ENCODE measurements at places on chromosomes 11 and 22. TPM values are rescaled to one million over a fixed set of nuclear protein-coding genes. Genes with fewer than 3 reads are reported as not detected.

DNA sequence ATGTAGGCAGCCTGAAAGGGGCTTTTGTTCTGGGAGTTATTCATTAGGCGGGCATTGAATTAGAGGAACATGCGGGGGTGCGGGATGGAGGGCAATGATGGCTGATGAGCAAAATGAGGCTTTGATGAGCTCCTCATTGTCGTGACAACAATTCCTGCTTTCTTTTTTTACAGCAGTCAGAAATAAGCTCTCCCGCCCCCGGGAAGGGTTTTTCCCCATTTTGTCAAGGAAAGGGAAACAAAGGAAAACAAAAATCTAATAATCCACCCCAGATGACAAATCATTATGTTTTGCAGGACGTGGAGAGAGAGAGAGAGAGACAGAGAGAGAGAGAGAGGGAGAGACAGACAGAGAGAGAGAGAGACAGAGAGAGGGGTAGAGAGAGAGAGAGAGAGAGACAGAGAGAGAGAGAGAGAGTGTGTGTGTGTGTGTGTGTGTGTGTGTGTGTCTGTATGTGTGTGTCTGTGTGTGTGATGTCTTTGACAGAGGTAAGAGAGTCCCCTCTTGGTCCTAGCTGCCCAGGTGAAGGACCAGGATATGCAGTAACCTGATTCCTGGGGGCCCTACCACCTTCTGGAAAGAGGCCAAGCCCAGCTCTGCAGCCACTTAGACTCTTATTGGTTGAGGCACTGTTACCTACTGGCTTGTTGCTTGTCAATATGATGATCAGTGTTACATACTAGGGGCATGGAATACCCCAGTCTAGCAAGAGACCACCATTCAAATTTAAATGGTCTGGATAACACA lies 46.7 kb upstream of the PARVA start:
- no peak for DNase-seq

DNA sequence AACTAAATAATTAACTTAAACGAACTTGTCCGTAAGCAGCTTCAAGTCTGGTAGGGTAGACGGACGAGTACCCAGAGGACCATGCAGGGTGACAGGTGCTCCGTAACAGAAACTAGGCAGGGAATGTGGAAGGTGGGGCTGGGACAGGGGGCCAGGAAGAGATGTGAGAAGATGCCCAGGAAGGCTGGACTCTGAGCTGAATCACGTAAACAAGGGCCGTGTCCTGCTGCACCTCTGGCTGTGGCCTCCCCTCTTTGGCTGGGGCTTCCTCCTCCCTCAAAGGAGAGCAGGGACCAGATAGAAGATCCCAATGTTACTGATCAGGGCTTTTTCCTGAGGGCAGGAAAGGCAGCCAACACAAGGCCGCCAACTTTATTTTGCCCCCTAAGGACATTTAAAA lies 47.9 kb downstream of the PACSIN2 start:
- DNase-seq = no peak

- no peak for DNase-seq
Observed at GRCh38 chr11:130112071-130112830, 42.6 kb downstream of the APLP2 start.

DNA sequence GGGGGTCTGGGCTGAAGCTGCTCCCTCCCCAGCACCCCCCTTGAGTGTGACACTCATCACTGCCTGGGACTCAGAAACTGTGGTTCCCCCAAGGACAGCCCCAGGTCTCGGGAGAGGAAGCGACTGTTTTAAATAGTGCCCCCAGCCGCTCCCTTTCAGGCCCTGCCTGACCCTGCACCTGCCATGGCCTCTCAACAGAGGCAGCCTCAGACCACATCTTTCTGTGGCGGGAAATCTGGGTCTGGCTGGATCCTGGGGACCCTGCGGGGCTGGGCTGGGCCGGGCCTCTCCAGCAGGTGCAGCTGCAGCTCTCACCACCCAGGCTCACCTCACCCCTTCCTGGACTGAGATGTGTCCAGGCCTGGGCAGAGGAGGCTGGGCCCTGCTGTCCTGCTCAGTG lies 3.7 kb upstream of the IGLL1 start:
- no peak for DNase-seq

- no peak for DNase-seq
Observed at GRCh38 chr22:40198733-40199132, 21.0 kb downstream of the TNRC6B start.

DNA sequence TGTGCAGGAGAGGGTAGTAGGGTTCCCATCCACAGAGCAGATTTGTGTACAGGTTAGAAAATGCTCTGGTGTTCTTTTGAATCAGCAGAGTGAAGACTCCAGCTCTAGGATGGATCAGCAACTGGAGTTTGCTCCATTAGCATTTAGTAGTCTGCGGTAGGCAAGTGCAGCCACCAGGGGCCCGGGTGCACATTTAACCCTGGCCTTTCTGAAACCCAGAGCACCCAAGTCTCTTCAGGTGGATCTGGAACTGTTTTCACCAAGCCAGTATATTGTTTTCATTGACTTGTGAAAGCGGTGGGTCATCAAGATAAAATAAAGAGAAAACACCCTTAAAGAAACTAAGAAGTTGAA lies 100.8 kb upstream of the CLPB start:
- no peak for DNase-seq

DNA sequence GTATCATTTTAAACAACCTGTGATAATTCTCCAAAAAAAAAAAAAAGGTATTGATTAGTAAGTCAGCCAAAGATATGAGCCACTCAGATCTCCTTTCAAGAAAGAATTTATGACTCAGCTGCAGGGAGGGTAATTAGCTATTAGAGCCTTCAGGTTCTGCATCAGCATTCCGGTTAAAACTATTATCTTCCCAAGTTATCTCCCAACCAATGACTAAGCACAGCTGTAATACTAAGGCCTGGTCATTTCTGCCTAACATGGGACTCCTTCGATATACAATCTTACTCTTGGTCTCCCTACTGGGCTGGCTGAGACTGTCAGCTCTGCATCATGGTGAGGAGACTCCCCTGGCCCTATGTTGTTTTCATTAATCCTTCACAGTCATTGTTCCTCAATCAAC lies 60.4 kb downstream of the SBF2 start:
- peak; percentile 38 for DNase-seq

Gene POU2AF2
- total RNA-seq = not detected

Gene MMP12
- not detected for total RNA-seq

Gene IL10RA
- 0.46 TPM for total RNA-seq

GRCh38 chr11:35237860-35238715 lies 99.1 kb downstream of the CD44 start:
- DNase-seq = no peak

Gene OR51A7
- not detected for total RNA-seq

GRCh38 chr22:38137876-38138687 lies 27.6 kb upstream of the BAIAP2L2 start:
- no peak for DNase-seq

Gene DGAT2
- total RNA-seq = 1.8 TPM

DNA sequence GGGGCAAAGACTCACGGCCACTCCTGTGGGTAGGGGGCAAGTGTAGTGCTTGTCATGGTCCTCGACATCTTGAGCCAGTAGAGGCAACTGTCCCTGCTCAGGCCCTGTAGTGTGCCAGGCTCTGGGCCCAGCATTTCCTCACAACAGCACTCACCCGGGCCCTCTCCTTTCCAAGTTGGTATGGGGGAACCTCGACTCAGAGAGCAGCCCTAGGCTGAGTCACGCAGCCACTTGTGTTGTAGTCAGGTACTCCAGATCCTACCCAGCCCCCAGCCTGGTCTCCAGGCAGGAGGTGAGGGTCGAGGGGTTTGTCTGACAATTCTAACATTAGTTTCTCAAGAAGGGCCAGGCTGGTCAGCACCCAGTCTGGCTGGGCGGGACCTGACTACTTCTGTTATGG lies 4.1 kb downstream of the RELT start:
- no peak for DNase-seq

DNA sequence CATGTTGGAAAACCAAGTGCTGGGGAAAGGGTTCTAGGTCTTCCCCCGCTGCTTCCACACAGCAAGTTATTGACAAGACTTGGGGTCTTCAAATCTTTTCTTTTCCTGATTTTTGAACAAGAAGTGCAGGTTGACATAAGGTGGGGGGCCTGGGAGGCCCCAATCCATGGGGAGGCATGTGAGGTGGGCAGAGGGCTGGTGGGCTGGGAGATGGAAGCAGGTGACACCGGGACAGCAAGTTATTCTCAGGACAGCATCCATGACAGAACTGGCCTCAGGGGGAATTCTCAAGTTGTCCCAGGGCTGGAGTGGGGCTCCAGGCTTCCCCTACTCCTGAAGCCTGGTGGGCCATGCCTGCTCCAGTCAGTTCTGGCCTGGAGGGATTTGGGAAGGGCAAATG lies 5.5 kb downstream of the FGF19 start:
- no peak for DNase-seq

DNA sequence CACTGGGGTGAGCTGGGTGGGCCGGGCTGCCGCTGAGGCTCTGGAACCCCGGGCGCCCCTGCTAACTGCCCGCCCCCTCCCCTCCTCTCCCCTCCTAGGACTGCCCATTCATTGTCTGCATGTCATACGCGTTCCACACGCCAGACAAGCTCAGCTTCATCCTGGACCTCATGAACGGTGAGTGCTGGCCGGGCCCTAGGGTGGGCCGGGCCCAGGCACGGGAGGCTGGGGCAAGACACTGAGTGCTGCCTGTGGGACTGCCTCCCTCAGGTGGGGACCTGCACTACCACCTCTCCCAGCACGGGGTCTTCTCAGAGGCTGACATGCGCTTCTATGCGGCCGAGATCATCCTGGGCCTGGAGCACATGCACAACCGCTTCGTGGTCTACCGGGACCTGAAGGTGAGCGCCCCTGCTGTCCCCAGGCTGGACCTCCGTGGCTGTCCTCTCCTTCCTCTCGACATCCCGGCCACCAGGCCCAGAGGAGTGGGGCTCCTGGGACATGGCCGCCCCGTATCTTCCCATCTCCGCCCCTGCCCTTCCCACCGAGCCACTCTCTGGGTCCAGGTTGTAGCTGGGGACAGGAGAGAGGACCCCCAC lies 7.5 kb upstream of the ANKRD13D start:
- no peak for DNase-seq

DNA sequence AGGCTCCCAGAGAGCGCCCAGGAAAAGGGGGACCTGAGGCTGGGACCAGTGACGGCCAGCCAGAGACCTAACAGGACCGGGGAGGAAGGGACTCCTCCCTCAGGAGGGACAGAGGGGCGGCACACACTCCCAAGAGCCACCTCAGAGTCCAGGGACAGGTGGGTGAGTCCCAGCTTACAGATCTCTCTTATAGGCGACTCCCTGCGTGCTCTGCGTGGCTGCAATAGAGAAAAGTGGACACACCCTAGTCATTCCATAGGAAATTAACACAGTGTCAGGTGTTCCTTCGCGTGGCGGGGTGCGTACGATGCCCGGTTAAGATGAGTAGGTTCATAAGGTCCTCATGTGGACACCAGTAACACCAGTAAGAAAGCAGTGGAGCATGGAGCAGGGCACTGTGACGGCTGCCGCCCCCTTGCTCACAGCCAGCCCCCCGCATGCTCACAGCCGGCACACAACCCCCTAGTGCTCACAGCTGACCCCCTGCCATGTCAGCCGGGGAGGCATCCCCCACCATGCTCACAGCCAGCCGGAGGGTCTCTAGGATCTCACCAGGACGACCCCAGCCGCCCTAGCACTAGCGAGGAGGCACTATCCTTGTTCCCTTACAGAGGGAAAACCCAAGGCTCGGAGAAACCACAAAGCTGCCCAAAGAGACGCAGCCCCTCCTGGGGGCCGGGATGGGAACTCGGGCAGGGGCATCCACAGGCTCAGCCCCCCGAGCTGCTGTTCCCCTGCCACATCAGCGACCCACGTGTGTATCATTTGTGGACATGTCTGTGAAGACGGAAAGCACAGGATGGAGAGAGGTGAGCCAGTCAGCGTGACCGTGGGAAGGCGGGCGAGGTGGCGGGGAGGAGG lies 426.8 kb downstream of the TBC1D22A start:
- DNase-seq = no peak

Gene CD3E
- total RNA-seq = not detected

DNA sequence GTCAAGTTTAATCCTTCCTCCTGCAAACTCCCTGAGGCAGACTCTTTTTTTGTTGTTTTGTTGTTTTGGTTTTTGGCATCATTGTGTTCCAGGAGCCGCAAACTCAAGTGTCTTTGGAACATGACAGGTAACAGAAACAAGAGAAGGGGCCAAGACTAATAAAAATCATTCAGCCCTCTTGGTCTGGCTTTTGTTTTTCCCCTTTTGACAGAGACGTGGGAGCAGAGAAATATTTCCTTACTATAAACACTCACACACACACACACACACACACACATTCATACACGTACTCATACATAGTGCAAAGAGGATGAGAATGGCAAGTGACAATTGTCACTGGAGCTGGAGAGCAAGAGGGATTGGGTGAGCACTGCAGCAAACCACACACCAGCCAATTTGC lies 10.4 kb upstream of the ASPHD2 start:
- no peak for DNase-seq

Gene SEC14L2
- total RNA-seq = 36.2 TPM

Gene UPK3A
- total RNA-seq = 2.0 TPM

DNA sequence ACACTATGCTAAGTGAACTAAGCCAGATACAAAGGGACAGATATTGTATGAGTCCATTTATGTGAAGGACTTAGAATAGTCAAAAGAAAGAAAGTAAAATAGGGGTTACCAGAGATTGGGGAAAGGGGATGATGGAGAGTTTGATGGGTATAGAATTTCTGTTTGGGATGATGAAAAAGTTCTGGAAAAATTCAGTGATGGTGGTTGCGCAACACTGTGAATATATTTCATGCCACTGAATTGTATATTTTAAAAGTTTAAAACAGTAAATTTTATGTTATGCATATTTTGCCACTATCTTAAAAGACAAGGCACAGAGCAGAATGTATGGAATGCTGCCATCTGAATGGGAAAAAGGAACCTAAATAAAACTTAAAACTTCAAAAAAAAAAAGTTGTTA lies 29.2 kb downstream of the TESMIN start:
- no peak for DNase-seq

GRCh38 chr22:24435861-24436371 lies 8.5 kb downstream of the ADORA2A start:
- no peak for DNase-seq

GRCh38 chr11:5701055-5701577 lies 11.5 kb downstream of the TRIM22 start:
- DNase-seq = no peak

Gene OR52N4
- not detected for total RNA-seq

DNA sequence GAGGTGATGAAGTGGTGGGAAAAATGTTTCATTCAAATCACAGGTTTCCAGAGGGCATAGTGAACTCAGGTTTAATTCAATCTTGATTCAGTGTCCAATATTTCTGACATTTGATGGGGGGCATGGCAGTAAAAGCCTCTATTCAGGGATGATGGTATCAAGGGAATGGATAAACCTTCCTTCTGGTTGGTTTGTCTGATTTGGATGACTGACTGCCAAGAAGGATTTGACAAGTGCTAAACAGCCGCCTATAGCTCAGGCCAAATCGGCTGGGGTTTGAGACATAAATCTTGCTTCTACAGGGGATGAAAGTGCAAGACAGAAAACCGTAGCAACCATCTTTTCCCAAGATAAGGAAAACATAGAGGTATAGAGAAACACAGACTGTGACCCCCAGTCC lies 121.8 kb upstream of the C11orf87 start:
- no peak for DNase-seq

- no peak for DNase-seq
Observed at GRCh38 chr11:61510974-61511373, 2.4 kb downstream of the LRRC10B start.

Gene FEN1
- 70.6 TPM for total RNA-seq

GRCh38 chr11:92751594-92751993 lies 217.9 kb upstream of the MTNR1B start:
- no peak for DNase-seq
